Muscle of leg (tissue), 16 donors: ENCODE measurements at places on chromosomes 2 and 18. TPM values are rescaled to one million over a fixed set of nuclear protein-coding genes. Genes with fewer than 3 reads are reported as not detected.

DNA sequence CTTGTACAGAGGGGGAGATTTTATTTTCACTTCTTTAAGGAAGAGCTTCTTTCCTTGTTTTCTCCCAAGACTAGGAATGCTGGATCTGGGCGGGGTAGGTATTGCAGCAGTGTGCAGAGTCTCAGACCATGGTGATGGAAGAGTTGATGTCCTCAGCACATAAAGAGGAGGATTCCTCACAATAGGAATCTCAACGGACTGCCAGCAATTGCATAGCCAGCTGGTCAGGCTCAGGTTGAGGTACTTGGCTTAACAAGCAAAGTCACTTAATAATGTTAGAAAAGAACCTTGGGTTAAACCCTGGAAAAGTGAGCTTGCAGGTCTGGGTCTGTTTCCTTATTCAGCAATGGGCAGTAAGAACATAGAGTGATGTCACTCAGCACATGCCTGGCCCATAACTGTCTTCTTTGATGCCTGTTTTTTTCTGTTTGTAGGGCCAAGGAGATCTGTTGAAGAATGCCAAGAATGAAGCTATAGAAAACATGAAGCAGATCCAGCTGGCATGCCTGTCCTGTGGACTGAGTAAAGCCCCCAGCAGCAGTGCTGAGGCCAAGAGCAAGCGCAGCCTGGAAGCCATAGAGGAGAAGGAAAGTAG is 342.1 kb downstream of the PLCL1 start:
- no peak overlapping the region for H3K27ac ChIP-seq
- H3K4me3 ChIP-seq, result no peak overlapping the region
- no peaks in the 10 kb centered on the region for H3K27me3 ChIP-seq
- peak; percentile 77 for DNase-seq
- H3K36me3 ChIP-seq, result no peaks in the 10 kb centered on the region

- no peaks in the 10 kb centered on the region for H3K27me3 ChIP-seq
- no peak overlapping the region for H3K27ac ChIP-seq
- peaks cover 3% of the 10 kb centered on the region for H3K4me1 ChIP-seq
- H3K4me3 ChIP-seq, result no peak overlapping the region
- H3K36me3 ChIP-seq, result peaks cover 5% of the 10 kb centered on the region
These were observed 6.0 kb downstream of the CAVIN2 start for GRCh38 chr2:191840921-191841320.

Gene ACADL
- 5.2 TPM for total RNA-seq

Gene ZNF521
- 67.1 TPM for total RNA-seq
